ENCODE measurements at places on chromosomes 3 and 15.

- no peak for DNase-seq
Measured at GRCh38 chr3:46960081-46960701, 16.4 kb downstream of the CCDC12 start.

DNA sequence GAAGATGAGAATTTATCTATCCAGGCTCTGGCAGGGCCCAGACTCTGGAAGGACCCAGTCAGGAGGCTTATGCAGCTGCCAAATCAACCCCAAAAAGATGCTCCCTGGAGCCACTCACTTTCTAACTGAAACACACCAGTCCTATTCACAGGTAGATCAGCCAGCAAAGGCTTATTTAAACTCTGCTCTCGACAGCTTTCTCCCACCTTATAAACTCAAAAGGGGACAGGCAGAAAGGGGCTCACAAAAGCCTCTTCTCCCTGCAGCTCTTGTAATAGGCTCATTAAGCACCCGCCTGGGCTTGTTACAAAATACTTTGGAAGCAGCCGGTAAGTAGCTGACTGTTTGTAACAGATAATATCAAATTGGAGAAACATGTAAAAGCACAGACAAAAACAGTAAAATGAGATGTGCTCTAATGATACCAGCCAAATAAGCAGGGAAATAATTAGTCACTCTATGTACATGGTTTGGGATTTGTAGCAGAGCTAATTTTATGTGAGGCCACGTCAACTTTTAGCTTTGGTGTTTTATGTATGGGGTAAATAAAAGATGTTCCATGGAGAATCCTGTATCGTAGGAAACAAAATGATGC lies 213.8 kb downstream of the NR2F2 start:
- DNase-seq: no peak

- DNase-seq: no peak
Measured at GRCh38 chr3:47112997-47113396, 50.9 kb downstream of the SETD2 start.

GRCh38 chr3:190209533-190209932 lies 88.8 kb upstream of the P3H2 start:
- no peak for DNase-seq

DNA sequence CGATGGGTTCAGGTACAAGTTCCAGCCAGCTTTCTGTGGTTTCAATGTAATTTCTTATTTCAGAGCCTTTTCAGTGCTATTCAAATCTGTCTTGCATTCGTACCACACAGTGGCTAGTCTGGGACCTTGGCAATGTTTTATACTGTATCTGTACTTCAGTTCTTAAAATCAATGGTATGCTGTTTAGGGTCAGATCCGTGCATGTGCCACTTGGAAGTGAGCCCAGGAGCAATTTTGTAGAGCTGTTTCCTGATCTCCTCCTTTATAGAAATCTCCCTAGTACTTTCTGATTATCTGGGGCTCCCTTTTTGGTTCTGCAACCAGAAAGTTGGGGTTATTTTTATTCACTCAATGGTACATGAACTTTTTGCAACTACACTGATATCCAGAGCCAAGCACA lies 59.5 kb upstream of the NDUFB4 start:
- no peak for DNase-seq

- DNase-seq: no peak
Measured at GRCh38 chr15:97708252-97708651, 252.3 kb upstream of the ARRDC4 start.

- DNase-seq: no peak
Measured at GRCh38 chr3:170423001-170423615, 4.4 kb downstream of the CLDN11 start.

DNA sequence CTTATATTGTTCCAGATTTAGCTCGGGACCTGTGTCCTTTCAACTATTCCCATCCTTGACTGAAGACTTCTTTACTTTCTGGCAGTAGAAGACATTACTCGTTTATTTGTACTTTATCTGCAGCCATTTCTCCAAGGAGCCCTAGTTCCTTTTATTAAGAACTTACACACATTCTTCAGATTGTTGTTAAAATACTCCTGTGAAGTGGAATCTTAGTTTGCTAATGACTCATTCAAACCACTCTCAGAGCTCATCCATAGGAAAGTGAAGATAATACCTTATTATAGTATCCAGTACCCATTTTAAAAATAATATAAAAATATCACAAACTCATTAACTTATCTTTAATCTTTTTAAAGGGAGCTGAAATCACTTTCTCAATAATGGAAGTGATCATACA lies 63.5 kb downstream of the C3orf70 start:
- no peak for DNase-seq

DNA sequence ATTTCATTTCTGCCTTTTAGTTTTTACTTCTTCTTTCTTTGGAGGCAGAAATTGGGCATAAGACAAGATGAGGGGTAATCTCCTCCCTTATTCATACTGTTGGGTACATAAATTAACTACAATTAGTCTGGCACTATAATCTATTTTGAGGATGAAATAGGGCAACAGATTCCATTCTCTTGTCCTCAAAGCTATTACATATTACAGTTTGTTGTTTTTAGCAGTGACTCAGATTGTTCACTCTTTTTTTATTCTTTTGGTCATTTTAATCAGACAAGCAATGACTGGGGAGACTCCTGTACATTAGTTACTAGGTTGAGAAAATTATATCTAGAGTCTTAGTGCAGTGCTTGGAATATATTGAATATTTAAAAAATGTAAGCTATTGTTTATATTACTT lies 556.0 kb downstream of the OTOL1 start:
- DNase-seq: no peak

DNA sequence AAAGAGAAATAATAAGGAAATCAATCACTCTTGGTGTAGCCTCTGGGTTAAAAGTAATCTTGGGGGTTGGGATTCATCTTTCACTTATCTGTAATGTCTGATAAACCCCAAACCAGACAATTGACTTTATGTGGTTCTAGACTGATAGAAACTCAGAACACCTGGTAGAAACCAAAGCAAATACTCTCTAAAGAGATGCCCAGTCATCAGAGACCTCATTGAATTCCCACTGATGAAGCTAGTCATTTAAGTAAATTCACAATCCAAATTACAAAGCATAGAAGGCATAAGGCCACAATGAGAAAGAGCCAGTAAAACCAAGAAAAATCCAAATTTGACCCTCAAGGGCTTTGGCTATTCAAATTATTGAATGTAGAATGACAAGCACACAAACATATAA lies 250.6 kb downstream of the MBNL1 start:
- DNase-seq: no peak

DNA sequence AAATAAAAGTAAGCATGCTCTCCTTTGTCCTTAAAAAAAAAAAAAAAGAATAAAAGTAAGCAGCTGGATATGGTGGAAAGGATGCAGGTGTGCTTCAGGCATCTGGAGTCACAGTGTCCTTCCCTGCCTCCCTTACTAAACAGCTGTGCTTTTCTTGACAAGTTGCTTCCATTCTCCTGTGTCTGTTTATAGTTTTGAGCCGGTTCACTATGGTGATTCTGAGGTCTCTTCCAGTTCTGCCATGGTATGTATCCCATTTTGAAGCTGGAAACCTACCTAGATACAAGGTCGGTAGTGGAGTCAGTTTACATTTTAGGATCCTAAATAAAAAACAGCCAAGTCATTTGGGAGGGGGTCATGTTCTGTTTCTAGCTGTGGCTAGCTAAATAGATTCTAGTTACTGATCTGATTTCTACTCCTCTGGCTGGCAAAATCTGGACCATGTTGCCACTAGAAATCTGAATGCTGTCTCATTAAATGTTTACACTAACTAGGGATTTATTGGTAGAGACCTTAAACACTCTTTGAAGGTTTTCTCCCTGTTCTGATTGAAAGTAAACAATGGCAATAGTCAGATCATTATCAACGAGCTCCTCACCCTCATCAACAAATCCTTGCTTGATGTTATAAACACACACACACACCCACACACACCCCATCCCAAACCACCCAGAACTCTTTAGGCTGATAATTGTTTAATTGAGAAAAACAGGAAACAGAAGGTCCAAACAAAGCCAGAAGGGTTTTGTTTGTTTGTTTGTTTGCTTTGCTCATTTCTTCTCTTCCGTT lies 7.9 kb downstream of the TNFSF10 start:
- DNase-seq: no peak

- no peak for DNase-seq
Measured at GRCh38 chr3:48990636-48991469, 812 bp downstream of the P4HTM start.

DNA sequence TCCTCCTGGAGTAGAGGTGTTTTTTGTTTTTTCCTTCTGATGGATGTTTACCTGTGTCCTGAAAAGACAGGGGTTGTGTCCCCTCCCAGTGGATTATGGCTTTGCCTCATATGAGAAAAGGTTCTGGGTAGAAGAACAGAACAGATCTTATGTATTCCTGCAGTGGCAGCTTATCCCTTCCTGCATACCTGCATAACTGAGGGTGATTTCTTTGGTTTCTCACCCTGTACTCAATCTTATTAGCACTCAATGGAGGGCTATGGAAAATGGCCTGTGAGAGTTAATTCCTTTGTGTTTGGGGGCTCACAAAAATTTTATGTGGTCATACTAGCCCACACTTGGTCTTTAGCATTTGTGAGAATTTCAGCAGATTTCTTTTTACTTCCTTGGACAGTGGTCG lies 482.0 kb upstream of the ONECUT1 start:
- no peak for DNase-seq

GRCh38 chr3:171183042-171183441 lies 156.5 kb upstream of the SLC2A2 start:
- DNase-seq: no peak

- no peak for DNase-seq
Measured at GRCh38 chr15:36401586-36401966, 177.8 kb upstream of the CDIN1 start.

GRCh38 chr3:178583963-178584575 lies 47.8 kb downstream of the KCNMB2 start:
- no peak for DNase-seq

- no peak for DNase-seq
Measured at GRCh38 chr15:91559066-91559465, 294.4 kb upstream of the SLCO3A1 start.

- peak; percentile 15 for DNase-seq
Measured at GRCh38 chr3:51673802-51674654, 3.0 kb downstream of the TEX264 start.

DNA sequence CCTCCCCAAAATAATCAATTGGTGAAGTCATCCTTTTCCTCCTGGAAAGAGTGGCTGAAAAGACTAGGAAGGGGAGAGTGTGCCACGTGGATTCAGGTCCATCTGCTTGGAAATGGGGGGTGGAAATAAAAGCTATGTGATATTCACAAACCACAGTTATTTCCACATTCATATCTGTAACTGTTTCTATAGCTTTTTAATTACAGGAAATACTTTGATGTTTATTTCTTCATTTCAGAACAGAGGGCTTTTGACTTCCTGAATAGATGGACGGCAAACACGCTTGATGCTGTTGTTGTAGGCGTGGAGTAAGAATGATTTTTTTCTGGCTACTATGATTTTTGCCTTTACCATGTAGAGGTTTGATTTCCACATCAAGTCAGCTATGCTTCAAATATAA lies 10.1 kb downstream of the AADACL2 start:
- no peak for DNase-seq

DNA sequence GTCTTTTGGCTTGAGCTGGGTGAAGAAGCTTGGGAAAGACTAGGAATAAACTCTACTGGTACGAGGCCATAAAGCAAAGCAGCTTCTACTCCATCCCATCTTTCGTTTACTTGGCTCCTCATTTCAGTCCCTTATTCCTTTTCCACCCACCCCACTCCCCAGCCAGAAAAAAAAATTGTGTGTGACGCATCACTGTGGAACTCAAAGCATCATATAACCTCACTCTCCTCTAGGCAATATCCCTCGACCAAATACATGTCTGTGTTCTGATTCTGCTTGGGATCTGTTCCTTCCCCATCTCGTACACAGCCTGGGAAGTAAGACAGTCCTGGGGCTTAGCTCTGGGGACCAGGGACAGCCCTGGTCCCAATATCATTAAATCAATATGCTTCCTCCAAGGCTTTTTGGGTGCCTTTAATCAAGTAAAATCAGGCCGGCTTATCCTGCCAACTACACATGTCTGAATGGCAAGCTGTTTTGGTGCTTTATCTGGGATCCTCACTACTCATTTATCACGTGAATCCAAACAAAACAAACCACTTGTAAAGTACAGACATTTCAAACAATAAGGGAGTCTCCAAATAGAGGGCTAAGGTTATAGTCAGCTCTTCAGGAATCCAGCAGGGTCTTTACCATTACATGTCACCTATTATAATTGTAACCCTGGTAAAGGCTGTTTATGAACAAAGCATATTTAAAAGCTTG lies 74.9 kb upstream of the ZBED2 start:
- no peak for DNase-seq

- no peak for DNase-seq
Measured at GRCh38 chr15:81275711-81276392, 48.1 kb downstream of the STARD5 start.

DNA sequence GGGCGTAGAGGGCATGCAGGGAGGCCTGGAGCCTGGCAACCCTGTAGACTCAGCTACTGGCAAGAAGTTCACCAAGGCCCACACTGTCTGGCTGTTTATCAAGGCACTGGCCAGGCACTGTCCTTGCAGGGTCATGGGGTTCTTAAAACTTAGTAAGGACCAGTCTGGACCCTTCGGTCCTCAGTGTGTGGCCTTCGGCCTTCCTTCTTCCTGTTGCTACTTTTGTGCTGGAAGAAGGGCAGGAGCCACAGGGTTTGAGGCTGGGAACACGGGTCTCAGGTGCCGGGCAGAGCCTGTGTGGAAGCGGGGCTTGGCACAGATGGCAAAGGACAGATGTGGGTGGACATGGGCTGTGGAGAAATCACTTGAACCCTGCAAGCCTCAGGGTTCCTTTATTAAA lies 76.6 kb downstream of the SNRK start:
- no peak for DNase-seq

DNA sequence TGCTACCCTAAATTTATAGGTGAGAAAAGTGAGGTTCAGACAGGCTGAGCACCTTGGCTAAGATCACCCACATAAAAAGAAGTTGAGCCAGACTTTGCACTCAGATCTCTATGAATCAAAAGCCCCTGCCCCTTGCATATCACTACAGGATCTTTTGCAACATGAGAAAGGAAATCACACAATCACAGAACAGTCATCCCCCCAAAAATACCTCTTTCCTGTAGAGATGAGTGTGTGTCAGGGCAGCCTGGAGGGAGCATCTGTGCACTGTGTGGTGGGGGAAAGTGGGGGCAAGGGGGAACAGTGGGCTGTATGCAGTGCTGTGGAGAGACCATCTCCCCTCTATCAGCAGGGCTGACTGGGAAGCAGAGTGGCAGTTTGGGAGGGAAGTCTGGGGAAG lies 46.6 kb downstream of the EPHB3 start:
- no peak for DNase-seq

DNA sequence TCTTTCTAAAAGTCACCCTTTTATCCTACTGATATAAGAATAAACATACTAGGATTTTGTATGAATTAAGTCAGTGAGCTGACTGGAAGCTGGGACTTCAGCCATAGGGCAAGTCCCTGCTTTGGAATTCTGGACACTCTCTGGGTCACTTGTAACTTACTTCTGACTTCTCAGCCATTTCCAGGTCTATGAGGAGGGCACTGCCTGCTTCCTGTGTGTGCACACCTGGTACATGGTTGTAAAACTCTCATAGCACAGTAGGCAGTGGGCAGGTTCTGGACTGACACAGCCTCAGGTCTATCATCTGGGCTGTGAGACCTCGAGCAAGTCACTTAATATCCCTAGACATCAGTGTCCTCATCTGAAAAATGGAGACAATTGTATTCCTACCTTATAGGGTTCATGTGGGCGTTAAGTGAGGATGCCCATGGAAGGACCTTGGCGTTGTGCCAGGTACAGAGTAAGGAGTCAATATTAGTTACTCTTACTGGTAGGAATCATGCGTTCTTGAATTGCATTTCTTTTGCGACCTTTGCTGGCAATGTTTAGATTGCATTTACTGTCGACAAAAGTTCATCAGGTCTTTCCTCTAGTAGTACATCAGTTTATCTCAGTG lies 27.5 kb upstream of the TGM5 start:
- DNase-seq: no peak

- DNase-seq: no peak
Measured at GRCh38 chr15:38701149-38701548, 136.5 kb upstream of the RASGRP1 start.

Data from right forelimb (tissue), 1 donor.